ENCODE measurements at places on chromosomes 4 and X. TPM values are rescaled to one million over a fixed set of nuclear protein-coding genes. Genes with fewer than 3 reads are reported as not detected.
A peak's percentile ranks its signal among the peaks of the same experiment; 100 is the strongest.

The WNK3 gene
- 0.92 TPM for total RNA-seq

The CCSER1 gene
- total RNA-seq, result 13.3 TPM

DNA sequence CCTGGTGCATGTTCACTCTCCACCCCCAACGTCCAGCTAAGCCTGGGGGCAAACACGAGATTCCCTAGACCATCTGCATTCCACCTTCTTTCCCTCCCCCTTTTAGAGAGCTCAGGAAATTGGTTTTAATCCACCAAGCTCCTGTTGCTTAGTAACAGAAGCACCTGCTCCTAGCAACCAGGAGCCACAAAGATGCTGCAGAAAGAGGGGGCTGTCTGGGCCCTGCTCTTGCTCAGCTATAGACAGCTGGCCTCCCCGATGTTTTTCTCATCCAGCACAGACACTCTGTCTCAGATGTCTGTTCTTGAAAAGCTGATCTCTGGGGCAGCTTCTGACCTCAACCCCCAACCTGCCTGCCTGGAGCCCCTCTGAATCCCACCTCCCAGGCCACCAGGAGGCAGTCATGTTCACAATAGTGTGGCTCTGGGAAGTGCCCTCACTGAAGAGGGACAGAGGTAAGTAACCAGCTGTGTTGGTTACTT, 71.5 kb downstream of the SLC16A2 start:
- no peak for DNase-seq

The COL4A5 gene
- total RNA-seq, result 7.3 TPM

GRCh38 chrX:154325541-154325940, 29.9 kb downstream of the TKTL1 start:
- DNase-seq, result no peak

DNA sequence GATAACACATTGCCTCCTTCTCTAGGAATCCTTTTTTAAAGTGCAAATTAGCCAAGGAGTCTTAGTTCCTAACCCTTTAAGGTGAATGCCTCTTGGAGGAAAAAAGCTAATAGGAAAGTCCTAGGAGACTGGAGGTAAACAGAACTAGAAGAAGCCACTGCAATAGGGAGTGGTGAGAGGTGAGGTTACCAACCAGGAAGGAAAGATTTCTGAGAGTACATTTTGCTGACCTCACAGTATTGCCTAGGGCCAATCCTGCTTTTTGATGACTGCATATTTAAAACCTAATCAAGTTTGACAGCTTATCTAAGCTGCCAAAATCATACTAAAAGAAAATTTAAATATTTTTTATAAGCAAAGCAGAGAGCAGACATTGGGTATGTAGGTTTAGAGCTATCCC, 7.3 kb upstream of the CUL4B start:
- no peak for DNase-seq

DNA sequence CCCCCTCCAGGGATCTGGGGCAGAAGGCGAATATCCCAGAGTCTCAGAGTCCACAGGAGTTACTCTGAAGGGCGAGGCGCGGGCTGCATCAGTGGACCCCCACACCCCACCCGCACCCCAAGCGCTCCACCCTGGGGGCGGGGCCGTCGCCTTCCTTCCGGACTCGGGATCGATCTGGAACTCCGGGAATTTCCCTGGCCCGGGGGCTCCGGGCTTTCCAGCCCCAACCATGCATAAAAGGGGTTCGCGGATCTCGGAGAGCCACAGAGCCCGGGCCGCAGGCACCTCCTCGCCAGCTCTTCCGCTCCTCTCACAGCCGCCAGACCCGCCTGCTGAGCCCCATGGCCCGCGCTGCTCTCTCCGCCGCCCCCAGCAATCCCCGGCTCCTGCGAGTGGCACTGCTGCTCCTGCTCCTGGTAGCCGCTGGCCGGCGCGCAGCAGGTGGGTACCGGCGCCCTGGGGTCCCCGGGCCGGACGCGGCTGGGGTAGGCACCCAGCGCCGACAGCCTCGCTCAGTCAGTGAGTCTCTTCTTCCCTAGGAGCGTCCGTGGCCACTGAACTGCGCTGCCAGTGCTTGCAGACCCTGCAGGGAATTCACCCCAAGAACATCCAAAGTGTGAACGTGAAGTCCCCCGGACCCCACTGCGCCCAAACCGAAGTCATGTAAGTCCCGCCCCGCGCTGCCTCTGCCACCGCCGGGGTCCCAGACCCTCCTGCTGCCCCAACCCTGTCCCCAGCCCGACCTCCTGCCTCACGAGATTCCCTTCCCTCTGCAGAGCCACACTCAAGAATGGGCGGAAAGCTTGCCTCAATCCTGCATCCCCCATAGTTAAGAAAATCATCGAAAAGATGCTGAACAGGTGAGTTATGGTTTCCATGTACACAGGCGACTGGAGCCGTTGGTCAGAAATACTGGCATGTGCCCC, at the start of gene CXCL1:
CXCL1 (plus strand) TSS at position 264 of the 926 bp plus-strand sequence; CDS start at position 342, 78 bp downstream.
- peak; percentile 72 for DNase-seq

DNA sequence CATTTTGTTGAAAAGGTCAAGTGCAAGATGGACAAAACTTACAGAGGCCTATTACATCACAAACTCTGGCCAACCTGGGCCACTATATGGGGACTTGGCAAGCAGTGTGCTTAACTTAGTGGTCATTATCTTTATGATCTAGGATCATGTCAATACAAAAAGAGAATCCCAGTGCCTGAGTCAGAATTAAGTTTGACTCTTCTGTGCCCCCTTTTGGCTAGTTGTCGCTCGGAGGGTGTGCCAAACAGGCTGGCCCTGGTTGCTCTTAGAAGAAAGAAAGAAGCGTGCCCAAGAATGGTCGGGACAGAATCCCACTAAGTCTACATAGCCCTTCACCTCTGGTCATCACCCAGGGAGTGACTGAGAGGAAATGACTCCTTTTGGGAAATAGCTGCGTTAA, 100.1 kb downstream of the EIF4E start:
- no peak for DNase-seq

The MTNR1A gene
- not detected for total RNA-seq

The CXCL5 gene
- total RNA-seq, result not detected

- no peak for DNase-seq
Observed at GRCh38 chrX:133497356-133497755, 82.1 kb upstream of the GPC4 start.

DNA sequence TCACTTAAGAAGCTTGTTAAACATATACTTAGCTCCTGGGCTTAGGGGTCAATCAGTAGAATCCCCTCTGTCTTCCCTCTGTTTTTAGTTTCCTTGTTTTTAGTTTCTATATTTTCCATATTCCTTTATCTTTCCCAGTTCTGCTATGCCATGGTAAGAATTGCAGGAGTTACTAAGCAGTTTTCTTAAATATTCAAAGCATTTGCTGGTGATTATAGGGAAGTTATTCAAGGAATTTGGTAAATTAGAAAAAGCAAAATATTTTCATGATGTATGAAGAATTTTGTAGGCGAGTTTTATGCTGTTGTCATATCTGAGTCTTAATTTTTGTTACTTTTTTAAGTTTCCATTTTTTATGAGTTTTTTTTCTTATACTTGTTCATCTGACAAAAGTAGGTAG, 91.6 kb upstream of the NUDT6 start:
- no peak for DNase-seq

Data from left ventricle myocardium superior (tissue), 1 donor.